ENCODE measurements at places on chromosomes 13 and 19. TPM values are rescaled to one million over a fixed set of nuclear protein-coding genes. Genes with fewer than 3 reads are reported as not detected.

The SERTM1 gene
- total RNA-seq: not detected

The CEACAM3 gene
- 19.0 TPM for total RNA-seq

The TBXA2R gene
- 11.9 TPM for total RNA-seq

The NPAS1 gene
- total RNA-seq: 1.4 TPM

DNA sequence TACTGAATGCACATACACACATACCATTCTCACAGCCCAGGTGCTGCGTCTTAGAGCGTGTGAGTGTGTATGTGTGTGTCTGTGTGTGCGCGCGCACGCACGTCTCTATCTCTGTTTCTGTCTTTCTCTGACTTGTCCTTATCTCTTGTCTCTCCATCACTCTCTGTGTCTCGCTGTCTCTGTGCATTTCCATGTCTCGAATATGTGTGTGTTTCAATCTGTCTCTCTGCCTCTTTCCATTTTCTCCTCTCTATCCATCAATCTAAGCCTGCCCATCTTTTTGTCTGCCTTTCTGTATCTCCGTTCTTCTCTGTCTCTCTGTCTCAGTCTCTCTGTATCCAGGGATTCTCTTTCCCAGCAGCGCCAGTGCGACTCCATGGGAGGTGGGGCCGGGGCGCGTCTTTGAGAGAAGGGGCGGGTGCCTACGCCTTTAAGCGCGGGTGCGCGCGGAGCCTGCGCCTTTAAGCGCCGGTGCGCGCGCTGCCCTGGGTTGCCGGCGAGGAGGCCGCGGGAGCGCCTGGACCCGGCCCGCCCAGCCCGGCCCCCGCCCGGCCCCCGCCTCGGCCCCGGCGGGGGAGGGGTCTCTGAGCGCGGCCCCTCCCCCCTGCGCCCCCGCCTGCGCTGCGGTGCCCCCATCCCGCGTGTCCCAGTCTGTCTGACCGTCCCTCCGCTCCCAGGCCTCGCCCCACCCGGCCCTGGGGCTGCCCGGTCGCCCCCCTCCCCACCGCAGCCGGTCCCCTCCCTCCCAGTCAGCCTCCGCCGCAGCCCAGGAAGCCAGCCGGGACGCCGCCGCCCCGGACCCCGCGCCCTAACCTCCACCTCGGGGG, at the start of gene LRFN3:
TSS of gene LRFN3 (plus strand) at position 464 of the 827 bp plus-strand sequence. CDS start 3,052 bp downstream, outside the sequence.
- peak; percentile 87 for DNase-seq

DNA sequence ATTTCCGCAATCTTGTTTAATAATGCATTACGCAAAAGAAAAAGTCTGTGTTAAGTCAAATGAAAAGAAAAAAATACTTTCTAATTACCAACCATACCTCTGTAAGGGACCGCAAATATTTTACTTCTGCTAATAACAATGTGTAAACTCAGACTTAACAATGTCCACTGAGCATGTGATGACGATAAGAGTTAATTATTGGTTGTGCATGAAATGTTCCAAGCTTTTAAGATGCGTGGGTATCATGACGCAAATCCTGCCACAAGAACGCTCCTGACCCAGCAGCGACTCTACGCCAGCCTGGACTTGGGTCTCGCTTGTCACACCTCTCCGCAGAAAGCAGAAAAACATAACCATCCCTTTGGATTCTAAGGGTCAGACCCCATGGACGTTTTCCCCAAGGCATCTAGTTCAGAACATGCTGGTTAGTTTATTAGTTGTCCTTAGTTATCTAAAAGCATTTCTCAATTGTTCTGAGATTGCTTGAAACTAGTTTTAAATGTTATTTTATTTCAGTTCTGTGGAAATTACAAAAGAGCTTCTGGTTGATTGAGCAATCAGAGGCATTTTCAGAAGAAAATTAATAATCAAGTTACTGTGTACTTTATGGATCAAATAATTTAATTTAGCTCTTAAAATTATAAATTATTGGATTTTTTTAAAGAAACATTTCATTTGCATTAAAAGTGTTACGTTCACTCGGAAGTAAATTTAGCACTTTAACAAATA, 779.9 kb upstream of the ARGLU1 start:
- DNase-seq: no peak

DNA sequence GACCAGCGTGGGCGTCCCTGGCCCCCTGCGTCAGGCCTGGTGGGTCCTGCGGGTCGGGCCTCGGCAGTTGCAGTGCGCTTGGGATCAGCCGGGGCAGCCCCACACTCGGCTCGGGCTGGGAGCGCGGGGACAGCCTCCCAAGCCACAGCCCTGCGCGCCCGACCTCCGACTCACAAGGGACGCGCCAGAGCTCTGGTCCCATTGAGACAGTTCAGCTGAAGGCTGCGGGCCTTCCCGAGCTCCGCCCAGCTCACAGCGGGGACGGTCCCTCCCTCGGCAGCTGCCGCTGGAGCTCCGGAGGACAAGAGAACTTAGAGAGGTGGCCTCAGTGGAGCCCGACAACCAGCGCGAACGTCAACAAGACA, 45.7 kb upstream of the ZNF730 start:
- no peak for DNase-seq

DNA sequence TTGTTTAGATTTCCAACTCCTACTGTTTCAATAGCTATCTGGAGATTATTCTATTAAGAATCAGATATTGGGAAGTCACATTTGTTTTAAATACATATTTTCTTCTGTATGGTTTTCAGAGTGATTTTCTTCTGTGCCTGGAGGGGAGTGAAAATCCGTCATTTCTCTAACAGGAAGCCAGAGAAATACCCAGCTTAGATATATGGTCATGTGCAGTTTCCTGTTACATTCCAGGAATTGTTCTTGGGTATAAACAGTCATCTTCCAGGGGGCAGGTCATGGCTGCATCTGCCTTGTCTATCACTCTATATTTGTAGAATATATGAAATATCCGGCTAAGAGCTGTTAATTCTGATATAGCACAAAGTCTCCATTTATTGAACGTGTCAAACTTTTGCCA, 77.5 kb upstream of the MIR17HG start:
- no peak for DNase-seq

Measured in spleen (tissue), 13 donors.